ENCODE measurements at places on chromosomes 12 and 14.

- DNase-seq, result no peak
Observed at GRCh38 chr12:95184121-95184520, 33.1 kb downstream of the FGD6 start.

- DNase-seq, result no peak
Observed at GRCh38 chr14:23047034-23047634, 5.1 kb downstream of the PSMB11 start.

DNA sequence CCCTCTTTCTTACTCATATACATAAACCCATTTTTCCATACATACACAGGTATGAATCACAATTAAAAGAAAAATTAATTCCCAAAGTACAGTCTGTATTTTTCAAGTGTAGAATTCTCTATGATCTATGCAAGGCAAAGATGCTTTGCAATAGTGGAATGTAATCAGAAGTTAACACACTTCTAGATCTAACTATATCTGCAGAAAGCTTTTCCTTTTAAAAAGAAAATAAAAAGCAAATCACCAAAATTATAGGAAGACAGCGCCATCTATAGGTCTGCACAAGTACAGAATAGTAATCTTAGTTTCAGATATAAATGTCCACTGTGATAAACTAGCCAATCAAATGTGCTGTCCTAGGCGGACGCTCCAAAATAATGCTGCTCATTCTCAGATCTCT is 22.0 kb downstream of the SLC25A21 start:
- DNase-seq, result no peak

DNA sequence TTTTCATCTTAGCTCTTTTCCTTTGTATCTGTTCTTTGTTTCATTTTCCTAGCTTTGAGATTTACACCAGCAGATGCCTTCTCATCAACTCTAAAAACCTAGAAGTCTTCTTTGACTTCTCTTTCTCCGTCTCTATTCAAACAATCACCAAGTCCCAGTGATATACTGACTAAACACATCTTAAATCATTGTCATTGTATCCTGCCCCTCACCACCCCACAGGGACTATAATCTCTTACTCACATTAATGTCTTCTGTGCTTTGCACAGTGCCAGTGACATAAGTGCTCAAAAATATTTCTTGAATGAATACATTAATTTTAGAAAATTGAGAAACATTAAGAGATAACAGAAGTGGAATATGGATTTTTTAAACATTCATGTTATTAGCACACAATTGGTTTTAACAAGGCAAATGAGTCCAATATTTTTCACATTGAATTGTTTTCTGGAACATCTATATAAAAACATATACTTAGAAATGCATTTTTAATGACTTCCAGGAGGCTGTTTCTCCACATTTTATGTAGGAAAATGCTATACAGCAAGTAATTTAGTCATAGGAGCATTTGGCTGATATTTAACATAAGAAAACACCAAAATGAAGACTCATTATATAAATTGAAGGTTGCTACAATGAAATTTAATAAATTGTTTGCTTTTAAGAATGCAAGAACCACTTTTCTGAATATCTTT is 472.8 kb upstream of the PRICKLE1 start:
- no peak for DNase-seq

DNA sequence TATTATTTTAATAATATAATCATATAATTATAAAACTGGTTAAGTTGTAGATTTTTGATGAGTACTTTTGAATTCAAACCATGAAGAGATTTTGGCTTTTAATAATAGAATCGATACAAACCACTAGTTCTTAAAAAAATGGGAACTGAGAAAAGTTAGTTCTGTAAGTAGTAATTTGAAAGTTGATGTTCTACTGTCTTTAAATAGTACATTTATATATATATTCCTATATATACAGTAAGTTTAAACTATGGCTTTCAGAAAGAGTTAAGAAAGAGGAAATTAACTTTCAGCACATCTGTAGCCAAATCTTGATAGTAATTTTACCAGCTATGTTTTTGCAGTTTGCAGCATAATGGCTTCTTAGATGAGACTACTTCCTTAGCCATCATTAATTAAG is 7.8 kb downstream of the LRRK2 start:
- DNase-seq, result no peak

- peak; percentile 61 for DNase-seq
Observed at GRCh38 chr14:80634106-80634758, 307.3 kb downstream of the CEP128 start.

- DNase-seq, result no peak
Observed at GRCh38 chr12:124295431-124296058, 652 bp downstream of the RFLNA start.

GRCh38 chr12:62817556-62818271 is 117.2 kb downstream of the PPM1H start:
- no peak for DNase-seq

DNA sequence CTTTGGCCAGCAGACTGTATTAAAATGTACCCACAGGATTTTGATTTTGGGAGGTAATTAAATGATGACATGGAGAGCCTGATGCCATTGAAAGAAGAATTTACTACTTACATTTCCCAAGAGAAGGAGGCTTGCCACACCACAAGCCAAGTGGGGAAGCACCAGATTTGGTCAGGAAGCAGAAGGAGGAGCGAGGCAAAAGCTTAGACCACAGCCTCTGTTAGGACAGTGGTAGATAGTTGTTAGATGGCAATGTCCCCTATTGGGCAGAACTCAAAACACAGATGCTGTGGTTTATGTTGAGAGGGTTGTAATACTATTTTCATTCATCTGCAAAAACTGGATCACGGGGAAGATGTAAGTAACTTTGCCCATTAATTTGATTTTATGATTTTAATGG is 709.4 kb downstream of the VRK1 start:
- no peak for DNase-seq

- DNase-seq, result no peak
Observed at GRCh38 chr14:99720941-99721791, 37.1 kb downstream of the CYP46A1 start.

DNA sequence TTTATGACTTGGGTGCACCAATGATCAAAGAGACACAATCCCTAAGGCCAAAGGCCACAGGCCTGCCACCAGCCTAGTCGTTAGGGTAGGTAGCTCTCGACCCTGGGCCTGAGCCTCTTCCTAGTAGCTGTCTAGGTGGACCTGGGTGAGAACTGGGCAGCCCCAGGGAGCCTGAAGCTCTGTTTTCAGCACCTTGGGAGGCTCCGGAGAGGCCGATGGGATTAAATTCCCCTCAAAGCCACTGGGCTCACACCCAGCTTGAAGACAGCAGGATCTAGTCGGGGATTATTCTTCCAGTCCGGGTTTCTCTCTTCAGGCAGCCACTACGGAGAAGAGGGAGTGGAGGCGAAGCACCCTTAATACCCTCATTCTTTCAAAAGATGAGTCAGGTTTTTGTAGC is 79.8 kb downstream of the TMEM260 start:
- DNase-seq, result no peak

DNA sequence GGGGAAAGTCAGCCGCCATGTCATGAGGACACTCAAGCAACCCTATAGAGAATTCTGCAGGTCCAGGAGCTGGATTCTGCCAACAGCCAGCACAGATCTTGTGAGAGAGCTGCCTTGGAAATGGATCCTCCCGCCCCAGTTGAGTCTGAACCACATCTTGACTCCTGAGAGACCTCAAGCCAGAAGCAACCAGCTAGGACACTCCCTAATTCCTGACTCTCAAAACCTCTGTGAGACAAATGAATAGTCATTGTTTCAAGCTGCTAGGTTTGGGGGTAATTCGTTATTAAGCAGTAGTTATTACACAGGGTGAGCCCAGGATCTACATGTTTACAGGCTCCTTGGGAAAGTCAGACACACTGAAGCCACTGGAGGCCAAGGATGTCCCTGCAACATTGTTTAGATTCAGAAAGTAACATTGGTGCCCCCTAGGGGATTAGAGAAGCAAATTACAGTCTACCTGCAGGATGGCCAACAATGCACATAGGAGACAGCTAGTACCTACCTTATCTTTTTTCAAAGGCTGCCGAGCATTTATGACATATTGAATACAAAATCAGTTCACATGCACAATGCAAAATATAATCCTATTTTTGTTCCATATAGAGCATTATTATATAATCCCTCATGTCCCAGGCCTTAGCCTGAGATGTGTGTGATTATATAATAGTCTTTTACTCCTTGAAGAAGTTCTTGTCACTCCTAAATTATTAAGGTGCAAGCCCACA is 57.9 kb upstream of the FICD start:
- DNase-seq, result peak; percentile 22

DNA sequence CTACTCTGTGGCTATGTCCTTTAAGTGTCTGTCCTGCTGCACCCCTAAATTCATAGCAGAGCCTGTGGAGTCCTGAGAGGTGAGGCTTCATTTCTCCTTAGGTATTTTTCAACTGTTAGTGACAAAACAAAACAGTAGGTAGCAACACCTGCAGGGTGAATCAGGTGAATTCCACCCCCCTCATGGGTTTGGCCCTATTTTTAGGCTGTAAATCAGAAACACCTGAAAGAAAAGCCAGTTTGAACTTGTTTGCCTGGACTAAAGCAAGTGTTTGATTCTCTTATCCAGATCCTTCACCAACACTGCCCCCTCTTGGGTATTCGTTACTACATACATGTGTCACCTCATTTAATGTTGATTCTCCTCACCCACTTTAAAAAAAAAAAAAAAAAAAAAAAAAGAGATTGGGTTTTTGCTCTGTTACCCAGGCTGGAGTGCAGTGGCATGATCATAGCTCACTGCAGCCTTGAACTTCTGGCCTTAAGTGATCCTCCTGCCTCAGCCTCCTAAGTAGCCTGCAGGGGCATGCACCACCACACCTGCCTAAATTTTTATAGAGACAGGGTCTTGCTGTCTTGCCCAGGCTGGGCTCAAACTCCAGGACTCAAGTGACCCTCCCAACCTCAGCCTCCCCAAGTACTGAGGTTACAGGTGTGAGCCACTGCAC is 10.3 kb downstream of the TBPL2 start:
- DNase-seq, result peak; percentile 53

- no peak for DNase-seq
Observed at GRCh38 chr12:9084417-9084816, 31.3 kb downstream of the A2M start.

- DNase-seq, result no peak
Observed at GRCh38 chr14:101508196-101508947, 52.9 kb upstream of the DIO3 start.

GRCh38 chr12:15206338-15206737 is 14.9 kb downstream of the RERG start:
- no peak for DNase-seq

All from foreskin melanocyte (primary cell).